Ascending aorta (tissue), 2 donors: ENCODE measurements at places on chromosomes 2 and 18.

GRCh38 chr2:20067992-20068584, 16.7 kb upstream of the LAPTM4A start:
- no peak for DNase-seq

GRCh38 chr2:202072737-202073401, at the start of gene KIAA2012:
TSS of gene KIAA2012 (plus strand) at chr2:202073255. CDS start at chr2:202073628, 373 bp downstream.
- DNase-seq: no peak

GRCh38 chr2:20352581-20353216, 2.1 kb upstream of the PUM2 start:
- no peak for DNase-seq

DNA sequence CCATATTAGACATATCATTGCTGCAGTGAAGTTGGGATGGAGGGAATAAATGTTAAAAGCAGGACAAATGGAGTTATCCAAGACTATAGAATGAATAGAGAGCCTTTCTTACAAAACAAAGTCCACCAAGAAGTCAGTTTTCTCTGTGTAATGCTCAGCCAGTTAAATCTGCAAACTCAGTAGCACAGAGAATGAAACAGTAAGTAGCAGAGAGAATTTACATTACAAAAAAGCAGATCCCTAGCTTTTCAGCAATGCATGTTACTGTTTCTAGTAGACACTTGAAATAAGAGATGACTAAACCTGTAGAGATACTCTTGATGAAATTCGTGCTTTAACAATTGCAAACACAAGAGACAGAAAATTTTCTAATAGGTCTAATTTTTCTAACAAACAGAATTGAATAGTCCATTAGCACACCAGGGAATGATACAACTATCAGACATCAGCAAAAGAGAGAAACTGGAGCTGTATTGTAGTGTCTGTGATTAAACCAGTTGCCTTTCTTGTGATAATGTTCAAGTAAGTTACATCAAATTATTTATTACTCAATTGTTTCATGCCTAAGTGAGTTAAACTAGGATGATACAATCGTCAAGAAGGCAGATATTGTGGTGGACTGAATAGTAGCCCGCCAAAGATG, 322.2 kb upstream of the DDX18 start:
- DNase-seq: no peak

DNA sequence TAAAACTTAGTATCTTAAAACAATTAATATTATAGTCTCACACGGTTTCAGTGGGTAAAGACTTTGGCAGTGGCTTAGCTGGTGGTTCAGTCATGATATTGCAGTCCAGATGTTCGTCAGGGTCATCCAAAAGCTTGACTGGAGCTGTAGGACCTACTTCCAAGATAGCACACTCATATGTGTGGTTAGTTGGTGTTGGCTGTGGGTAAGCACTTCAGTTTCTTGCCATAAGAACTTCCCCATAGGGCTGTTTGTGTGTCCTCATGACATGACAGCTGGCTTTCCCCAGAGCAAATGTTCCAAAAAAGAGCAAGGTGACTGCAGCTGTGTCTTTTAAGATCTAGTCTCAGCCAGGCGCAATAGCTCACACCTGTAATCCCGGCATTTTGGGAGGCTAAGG, 48.5 kb upstream of the EPC2 start:
- DNase-seq: no peak

DNA sequence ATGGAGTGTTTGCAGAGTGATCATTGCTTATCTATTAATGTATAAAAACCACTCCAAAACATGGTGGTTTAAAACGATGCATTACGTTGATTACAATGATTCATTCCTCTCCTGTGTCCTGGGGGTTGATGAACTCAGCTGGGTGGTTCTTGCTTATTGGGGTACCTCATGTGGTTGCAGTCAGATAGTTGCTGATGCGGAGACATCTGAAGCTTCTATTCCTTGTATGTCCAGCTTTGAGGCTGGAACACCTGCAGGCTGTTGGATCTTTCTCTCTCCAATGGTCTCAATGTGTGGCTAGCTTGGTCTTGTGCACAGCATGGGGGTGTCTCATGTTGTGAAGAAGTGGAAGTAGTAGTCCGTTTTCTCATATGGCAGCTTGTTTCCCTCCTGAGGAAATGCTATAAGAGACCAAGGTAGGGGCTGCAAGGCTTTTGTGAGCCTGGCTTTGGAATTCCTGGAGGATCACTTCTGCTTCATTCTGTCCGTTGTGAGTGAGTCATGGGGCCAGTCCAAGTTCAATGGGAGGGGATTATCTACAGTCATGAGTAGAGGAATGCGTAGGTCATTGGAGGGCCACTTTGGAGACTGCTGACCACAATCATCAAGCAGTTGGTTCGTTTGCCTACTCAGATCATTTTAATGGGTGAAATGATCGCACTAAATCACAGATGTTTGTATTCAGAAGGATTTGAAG, 601.0 kb downstream of the SLC4A3 start:
- no peak for DNase-seq

DNA sequence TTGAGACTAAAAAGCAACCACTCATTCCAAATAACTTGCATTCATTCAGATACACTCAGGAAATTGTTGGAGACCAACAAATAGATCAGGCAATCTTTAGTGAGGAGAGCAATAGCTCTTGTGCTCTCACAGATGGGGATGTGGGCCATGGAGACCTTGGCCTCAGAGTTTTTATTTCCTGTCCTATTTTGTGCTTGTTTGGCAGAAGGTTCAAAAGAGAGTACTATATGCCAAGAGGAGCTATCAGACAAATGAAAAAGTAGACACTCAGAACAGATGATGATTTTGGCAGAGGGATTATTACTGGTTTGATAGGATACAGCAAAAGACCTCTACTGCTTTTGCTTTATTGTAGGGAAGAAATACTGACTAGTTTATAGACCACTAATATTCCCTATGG, 230.2 kb downstream of the KCNE4 start:
- DNase-seq: no peak

- no peak for DNase-seq
Measured at GRCh38 chr2:112622528-112622849, 23.2 kb upstream of the SLC20A1 start.

GRCh38 chr2:16767789-16768476, 102.3 kb upstream of the CYRIA start:
- no peak for DNase-seq
